Stimulated activated CD4-positive, alpha-beta T cell treated with anti-CD3 and anti-CD28 coated beads, TNF-alpha, amount 100 ng/mL, for 24 hours (primary cell): ENCODE measurements at places on chromosomes 5 and 9.

GRCh38 chr5:143400541-143401226 lies 2.8 kb downstream of the NR3C1 start:
- no peak for DNase-seq

GRCh38 chr9:34430843-34431437 lies 27.4 kb downstream of the FAM219A start:
- no peak for DNase-seq

DNA sequence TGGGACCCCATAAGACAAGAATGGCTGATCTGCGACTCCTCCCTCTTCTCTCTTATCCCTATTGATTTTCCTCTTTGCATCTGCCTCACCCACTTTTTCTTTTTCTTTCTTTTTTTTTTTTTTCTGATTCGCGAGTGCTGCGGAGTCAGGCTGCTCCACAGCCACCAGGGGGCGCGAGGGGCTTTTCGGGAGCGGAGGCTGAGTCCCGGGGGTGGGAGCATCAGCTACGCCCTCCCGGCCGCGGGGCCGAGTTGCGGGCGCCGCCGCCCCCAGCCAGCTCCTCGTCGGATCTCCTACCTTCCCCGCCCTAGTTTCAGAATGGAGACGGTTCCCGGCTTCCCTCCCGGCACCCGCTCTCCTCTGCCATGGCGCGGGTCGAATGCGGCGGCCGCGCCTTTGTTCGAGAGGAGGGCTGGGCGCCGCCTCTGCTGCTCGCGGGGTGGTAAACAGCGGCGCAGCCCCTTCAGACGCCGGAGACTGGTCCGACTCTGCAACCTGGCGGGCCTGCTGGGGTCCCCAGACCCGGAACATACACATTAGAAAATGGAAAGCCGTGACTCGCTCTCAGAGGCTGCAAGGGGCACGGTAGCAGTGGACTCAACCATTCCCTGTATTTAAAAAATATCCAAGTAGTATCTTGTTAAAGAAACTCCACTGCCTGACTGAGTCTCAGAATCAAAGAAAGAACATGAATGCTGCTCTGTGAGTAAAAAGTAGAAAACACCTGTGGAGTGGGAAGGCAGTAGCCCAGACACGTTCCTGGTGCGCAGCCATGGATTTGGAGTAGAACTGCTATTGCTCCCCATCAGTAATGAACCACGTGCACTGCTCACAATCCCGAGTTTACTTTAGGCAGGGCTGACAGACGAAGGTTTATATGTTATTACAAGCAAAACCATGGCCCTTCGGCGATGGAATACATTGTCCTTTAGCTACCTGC lies 55.7 kb downstream of the DPYSL3 start:
- peak; percentile 67 for DNase-seq

GRCh38 chr5:68356623-68357022 lies 141.1 kb downstream of the PIK3R1 start:
- no peak for DNase-seq

DNA sequence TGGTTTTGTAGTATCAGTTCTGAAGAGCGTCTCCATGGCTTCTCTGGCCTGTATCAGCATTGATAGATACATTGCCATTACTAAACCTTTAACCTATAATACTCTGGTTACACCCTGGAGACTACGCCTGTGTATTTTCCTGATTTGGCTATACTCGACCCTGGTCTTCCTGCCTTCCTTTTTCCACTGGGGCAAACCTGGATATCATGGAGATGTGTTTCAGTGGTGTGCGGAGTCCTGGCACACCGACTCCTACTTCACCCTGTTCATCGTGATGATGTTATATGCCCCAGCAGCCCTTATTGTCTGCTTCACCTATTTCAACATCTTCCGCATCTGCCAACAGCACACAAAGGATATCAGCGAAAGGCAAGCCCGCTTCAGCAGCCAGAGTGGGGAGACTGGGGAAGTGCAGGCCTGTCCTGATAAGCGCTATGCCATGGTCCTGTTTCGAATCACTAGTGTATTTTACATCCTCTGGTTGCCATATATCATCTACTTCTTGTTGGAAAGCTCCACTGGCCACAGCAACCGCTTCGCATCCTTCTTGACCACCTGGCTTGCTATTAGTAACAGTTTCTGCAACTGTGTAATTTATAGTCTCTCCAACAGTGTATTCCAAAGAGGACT lies 1.5 kb downstream of the GPR21 start:
- no peak for DNase-seq

DNA sequence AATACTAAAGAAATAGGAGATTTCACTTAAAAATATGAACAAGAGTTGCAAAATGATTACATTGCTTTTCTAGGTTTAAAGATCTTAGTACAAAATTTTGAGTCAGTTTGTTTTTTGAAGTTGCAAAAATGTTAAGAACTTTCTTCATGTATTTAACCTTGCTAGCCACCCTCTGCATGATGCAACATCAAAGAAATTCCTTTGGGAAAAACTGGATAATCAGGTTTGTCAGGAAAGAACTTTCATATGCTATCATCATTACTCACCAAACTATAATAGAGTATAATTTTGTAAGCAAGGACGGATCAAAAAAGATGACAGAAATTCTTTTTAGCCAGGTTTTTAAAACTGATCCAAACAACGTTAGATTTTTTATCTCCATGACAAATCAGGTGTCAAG lies 116.9 kb upstream of the MRPS30 start:
- no peak for DNase-seq

DNA sequence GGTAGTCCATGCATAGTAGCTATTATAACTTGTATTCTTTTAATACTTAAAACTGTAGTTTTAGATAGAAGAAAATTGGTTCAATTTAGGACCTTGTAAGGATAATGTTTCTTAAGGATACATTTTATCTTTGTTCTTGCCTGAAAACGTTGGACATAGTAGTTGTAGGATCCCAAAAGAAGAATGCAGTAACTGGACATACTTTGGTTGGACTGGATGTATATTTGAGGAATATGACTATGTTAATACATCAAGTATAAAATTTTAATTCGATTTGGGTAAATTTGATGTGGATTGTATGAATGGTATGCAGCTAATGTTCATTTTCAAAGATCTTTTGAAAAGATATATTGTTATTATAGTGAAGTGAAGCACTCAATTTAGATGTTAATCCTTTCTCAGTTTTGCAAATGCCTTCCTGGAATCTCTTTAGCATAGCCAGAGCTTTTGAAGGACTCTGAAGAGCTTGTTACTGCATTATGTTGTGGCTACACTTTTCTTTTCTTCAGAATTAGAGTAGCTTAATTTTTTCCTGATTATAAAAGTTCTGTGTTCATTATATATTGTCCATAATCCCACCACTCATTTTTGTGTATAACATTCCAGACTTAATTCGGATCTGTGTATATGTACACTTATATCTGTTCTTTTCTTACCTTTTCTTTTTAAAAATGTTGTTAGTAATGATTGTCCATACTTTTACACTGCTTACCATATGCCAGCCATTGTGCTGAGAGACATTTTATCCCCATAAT lies 41.2 kb downstream of the LRRTM2 start:
- no peak for DNase-seq

DNA sequence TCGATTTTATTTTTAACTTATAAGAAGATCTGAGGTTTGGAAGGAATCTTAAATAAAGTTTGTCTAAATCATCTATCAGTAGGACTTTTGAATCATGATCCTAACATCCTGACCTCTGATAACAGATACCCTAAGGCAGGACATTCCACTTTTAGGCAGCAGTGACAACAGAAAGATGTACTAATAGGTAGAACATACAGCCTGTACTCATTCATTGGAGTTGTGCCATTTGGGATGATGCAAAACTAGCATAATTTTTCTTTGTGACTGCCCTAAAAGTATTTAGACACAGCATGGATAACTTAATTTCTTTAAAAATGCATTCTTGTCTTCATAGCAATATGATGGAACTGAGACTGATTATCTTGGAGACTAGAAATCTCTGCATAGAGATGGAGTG lies 39.7 kb downstream of the CDC42SE2 start:
- no peak for DNase-seq

GRCh38 chr5:61333954-61334867 lies 2.2 kb downstream of the ZSWIM6 start:
- no peak for DNase-seq

- DNase-seq, result no peak
Observed at GRCh38 chr5:150211156-150212030, 21.5 kb downstream of the SLC6A7 start.

DNA sequence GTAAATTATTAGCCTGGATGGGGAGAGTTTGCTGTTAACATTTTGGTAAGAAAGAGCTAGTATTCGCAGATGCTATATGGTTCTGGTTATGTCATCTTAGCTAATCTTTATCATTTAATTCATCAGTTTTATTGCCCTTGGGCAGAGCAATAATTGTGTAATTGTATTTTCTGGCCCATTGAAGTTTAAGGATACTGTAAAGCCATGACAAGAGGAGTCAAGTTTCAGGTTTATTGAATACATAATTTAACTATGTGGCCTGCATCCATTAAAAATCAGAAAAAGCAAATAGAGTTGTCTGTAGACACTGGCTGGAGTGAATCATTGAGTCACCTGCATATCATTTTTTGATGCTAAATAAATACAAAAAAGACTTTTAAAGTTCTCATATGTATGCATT lies 255.8 kb downstream of the PRELID2 start:
- DNase-seq, result no peak

- no peak for DNase-seq
Observed at GRCh38 chr5:109029847-109030246, 282.1 kb downstream of the FER start.

DNA sequence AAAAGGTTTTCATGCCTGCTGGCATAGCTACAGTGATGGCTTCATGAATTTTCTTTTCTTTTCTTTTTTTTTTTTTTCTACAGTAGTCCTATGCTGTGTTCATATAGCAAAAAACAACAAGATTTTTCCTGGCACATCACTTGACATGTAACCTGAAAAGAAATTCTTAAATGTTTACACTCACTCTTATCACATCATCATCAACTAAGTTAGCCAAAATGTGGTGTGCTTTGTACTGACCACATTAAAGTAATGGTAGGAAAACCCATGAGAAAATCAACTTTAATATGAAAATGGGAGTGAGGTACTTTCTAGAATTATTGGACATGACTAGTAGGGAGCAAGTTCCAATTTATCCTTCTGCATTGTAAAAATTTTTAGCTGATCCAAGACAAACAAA lies 146.7 kb downstream of the SSBP2 start:
- DNase-seq, result no peak

DNA sequence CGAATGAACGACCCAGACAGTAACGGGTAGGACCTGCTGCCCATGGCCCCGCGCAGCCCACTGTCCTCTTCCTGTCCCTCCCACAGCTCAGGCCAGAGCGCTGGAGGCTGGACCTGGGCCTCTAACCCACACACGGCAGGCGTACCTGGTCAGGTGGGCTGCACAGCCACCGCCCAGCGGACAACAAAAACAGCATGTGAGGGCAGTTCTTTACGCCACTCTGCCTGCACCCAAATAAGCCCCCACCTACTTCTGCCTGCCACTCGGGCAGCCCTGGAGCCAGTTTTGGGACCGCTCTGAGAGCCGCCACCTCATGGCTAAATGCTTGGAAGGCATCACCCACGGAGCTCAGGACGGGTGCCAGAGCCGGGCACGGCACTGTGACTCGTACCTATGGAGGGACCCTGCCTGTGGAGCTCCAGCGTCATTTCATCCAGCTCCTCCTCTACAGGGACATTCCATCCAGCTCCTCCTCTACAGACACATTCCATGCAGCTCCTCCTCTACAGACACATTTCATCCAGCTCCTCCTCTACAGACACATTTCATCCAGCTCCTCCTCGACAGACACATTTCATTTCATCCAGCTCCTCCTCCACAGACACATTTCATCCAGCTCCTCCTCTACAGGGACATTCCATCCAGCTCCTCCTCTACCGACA lies 18.9 kb downstream of the CLPTM1L start:
- no peak for DNase-seq

GRCh38 chr5:150036513-150036912 lies 36.0 kb downstream of the HMGXB3 start:
- no peak for DNase-seq

DNA sequence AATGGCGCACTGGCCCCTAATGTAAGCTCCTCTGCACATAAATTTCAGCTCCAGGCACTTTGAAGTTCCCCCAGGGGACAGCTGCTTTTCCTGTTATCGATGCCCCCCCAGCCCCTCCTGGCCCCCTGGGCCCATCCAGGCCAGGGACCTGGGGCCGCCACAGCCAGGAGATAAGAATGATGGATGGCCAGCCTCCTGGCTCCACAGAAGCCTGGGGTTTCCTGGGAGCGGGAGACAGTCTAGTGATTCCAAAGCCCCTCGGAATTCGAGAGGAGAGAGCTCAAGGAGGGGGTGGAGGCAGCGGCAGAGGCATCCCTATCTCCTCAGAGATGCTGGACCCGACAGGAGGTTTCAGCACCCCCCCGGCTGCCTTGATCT lies 98.4 kb upstream of the HAND1 start:
- DNase-seq, result no peak
